ENCODE measurements at places on chromosomes 6 and 20.

- no peak for DNase-seq
Measured at GRCh38 chr6:3706547-3706946, 45.0 kb downstream of the PXDC1 start.

GRCh38 chr6:6771964-6772363 is 183.4 kb downstream of the LY86 start:
- no peak for DNase-seq

GRCh38 chr6:11609324-11610071 is 71.9 kb downstream of the TMEM170B start:
- no peak for DNase-seq

GRCh38 chr20:61874421-61875068 is 191.1 kb downstream of the TAF4 start:
- DNase-seq: no peak

- no peak for DNase-seq
Measured at GRCh38 chr6:105593056-105593690, 190.3 kb upstream of the PREP start.

DNA sequence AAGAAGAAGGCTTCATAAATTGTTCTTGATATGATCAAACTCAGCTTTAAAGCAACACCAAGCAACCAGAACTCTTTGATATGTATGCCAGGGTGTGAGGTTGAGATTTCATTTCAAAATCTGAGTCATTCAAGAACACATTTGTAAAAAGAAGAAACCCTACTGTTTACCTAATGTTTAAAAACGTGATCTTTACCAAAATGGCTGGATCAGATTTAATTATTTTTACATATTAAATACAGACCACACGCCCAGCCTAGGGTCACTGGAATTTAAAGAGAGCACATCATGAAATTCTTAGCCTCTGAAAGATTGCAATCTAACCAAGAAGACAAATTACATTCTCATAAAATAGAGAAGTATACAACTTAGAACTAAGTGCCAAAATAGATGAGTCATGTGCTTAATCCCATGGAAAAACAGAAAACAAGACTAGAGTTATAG is 206.8 kb upstream of the SMLR1 start:
- DNase-seq: no peak

DNA sequence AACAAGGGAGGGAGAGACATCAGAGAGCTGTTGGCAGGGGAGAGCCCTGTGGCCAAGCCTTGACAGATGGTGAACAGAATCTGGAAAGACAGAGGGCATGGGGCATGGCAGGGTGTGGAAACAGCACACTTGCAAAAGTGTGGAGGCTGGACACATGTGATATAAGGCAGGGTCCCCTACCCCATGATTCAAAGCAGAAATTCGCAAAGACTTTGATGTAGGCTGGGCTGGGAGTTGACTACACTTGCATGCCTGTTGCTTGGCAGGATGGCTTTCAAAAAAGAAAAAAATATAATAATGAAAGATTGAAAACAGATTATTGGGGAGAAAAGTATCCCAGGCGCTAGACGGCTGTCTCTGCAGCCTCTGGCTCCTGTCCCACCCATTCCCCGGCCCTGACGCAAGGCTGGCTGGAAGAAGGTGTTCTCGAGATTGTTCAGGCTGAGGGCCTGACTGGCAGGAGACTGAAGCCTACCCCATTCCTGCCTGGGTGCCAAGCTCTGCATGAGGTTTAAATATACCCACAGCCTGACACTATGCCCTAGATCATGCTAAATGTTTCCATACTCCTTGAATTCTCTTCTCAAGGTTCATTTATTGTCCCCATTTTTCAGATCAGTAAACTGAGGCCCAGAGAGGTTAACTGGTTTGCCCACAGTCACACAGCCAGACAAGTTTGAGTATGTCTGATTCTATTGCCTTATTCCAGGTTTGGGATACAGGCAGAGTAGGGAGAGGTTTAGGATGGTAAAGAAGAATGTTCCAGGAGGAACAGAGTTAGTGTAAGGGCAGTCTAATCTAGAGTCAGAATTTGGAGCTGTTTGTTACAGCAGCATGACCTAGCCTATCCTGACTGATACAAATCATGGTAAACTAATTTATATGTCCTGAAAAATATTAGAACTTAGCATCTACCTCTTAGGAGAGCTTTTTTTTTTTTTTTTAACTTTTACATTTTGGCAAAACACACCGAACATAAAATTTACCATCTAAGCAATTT is 23.4 kb upstream of the CCN5 start:
- DNase-seq: no peak

All from stimulated activated CD4-positive, alpha-beta T cell treated with anti-CD3 and anti-CD28 coated beads, TNF-alpha, amount 100 ng/mL, for 24 hours (primary cell).